ENCODE measurements at places on chromosomes 16 and 17.

- DNase-seq = peak; percentile 86
Observed at GRCh38 chr17:80997424-80998117, 5.9 kb downstream of the CHMP6 start.

GRCh38 chr16:78804058-78804735, 704.7 kb downstream of the WWOX start:
- no peak for DNase-seq

- no peak for DNase-seq
Observed at GRCh38 chr17:40597156-40597555, 31.9 kb upstream of the CCR7 start.

DNA sequence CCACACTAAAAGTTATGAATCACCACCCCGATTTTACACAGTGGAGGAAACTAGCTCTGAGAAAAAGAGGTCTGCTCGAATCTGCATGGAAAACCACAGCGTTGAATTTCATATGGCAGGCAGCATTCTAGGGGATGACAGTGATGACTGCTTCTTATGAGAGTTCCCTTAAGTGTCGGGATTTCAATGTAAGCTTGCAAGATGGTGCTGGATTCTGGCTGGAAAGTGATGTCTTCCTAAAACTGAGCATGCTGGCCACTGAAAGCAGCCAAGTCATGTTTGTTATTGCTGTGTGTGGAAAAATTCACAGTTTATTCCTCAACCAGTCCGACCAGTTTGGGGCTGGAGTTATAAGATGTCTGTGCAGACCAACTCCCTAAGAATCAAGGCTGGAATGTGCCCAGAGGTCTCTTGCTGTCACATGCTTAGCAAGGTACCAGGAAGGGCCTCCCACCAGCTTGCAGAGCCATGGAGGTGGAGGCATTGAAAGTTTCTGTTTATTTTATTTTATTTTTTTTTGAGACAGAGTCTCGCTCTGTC, 37.2 kb upstream of the GAN start:
- DNase-seq = no peak

DNA sequence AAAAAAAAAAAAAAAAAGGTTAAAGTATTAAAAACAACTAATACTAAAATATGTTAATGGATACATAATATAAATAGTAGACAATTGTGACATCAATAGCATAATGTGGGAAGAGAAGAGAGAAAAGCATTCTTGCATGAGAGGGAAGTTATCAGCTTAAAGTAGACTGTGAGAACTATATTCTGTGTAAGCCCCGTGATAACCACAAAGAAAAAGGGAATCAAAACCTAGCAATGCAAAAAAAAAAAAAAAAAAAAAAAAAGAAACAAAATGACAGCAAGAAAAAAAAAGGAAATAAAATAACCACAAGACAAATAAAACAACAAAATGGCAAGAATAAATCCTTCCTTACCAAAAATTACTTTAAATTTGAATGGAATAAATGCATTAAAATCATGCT, 39.8 kb upstream of the MYLK3 start:
- no peak for DNase-seq

- DNase-seq = no peak
Observed at GRCh38 chr16:56387396-56387795, 37.9 kb downstream of the AMFR start.
